ENCODE measurements at places on chromosomes 6 and 20.

- DNase-seq, result no peak
Measured at GRCh38 chr6:15876406-15876805, 213.6 kb upstream of the DTNBP1 start.

DNA sequence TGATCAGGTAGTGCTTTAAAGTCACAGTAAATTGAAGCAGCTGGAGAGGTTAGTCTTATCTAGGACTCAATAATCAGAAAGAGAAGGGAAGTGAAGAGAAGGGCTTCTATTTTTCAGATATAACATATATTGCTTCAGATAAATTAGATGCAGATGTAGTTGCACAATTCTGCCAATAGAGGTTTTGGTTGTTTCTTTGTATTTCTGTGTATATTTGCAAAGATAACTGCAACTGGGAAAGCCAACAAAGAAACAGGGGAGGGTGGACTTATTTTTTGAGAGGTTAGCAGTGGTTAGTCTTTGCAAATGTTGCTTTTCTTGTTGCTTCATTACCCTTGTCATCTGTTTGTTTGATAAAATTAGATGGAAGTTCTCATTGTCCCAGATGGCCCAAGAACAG is 106.6 kb downstream of the ADGRG6 start:
- no peak for DNase-seq

DNA sequence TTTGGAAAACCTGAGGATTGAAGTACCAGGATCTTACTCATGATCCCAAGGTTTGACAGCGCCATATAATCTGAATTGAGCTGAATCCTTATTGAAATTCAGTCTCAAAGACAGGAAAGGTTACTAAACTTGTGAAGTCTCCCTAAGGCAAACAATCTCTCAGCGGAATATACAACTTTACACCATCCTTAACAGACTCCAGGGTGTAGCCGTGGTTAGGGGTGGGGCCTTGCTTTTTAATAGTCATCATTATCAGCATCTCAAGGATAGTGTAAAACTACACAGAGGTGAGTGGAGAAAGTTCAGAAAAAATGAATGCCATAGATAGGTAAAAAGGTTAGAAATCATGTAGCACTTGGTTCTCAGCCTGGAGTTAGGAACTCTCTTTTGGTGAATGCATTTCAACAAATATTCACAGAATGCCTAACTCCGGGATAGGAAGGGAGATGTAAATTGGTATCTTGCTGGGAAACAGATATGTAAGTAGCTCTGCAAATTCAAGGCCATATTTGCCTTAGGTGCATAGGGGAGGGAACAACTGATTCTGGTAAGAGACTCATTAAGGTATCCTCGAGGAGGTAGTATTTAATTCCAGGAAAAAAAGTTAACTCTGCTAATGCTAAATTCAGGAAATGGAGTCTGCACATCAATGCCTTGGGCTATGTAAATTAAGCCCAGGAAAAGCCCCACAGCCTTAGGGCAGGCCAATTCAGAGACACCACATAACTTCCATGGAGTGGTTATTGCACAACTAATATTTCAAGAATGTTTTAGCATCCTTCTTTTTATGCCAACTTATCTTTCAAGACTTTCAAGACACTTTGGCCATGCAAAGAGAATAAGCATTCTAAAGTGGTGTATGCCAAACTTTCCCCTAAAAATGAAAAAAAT is 61.6 kb downstream of the SNAP25 start:
- DNase-seq, result no peak

DNA sequence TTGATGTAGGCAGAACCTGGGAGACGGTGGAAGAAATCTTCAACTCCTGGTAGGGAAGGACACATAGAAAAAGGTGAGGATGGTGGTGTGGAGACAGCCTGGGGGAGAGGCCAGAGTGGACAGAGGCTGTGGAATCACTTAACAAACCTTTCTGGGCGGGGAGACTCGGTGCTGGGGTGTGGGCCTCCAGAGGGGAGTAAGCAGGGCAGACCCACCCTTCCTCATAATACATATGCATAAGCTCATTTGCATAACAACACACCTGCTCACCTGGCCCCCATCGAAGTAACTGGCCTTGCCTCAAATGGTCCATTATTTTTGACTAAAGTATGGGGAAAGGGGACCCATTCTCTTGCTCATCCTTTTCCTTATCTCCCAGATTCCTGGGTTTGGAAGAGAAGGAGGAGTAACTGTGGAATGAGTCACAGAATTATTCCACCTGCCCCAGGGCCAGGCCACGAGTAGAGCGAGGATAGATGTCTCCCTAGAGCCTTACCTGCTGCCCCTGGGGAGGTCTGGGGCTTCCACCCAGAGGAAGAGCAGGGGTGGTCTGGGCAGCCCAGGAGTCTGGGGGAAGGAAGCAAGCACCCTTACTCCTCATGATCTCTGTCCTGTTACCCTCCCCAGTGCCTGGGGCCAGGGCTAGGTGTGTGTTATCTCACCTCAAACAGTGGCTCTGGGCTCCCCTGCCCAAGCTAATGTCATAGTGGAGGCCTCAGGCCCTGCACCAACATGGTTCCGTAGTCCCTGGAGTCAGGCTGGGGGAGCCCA is 10.7 kb upstream of the VEGFA start:
- DNase-seq, result no peak

GRCh38 chr6:138797806-138798446 is 2.0 kb downstream of the ECT2L start:
- no peak for DNase-seq

- no peak for DNase-seq
Measured at GRCh38 chr6:136398453-136398852, 108.8 kb upstream of the BCLAF1 start.
